Activated CD8-positive, alpha-beta memory T cell treated with anti-CD3 and anti-CD28 coated beads, Interleukin-2, amount 10 ng/mL, durations not matched to agents 7 days and 5 days (primary cell): ENCODE measurements at places on chromosomes 7 and 10. TPM values are rescaled to one million over a fixed set of nuclear protein-coding genes. Genes with fewer than 3 reads are reported as not detected.

- no peaks in the 10 kb centered on the region for H3K36me3 ChIP-seq
- no peaks in the 10 kb centered on the region for H3K4me1 ChIP-seq
- H3K27me3 ChIP-seq: no peaks in the 10 kb centered on the region
- DNase-seq: no peak
- no peak overlapping the region for H3K27ac ChIP-seq
Measured at GRCh38 chr7:88321694-88322093, 15.0 kb upstream of the STEAP4 start.

Gene AKR1C8
- total RNA-seq: 0.14 TPM

- H3K4me1 ChIP-seq: peaks cover 20% of the 10 kb centered on the region
- H3K4me3 ChIP-seq: no peak overlapping the region
- H3K27me3 ChIP-seq: no peaks in the 10 kb centered on the region
- no peak for DNase-seq
Measured at GRCh38 chr7:75992083-75992755, 2.2 kb downstream of the TMEM120A start.

Gene HOXA1
- total RNA-seq: 0.76 TPM

Gene ARHGEF5
- total RNA-seq: 7.4 TPM

- no peak overlapping the region for H3K4me3 ChIP-seq
- H3K4me1 ChIP-seq: no peaks in the 10 kb centered on the region
- H3K36me3 ChIP-seq: no peaks in the 10 kb centered on the region
- no peak overlapping the region for H3K27ac ChIP-seq
Measured at GRCh38 chr10:128642023-128642422, 515.8 kb upstream of the MKI67 start.

Gene HOXA3
- total RNA-seq: not detected

- H3K27ac ChIP-seq: no peak overlapping the region
- H3K4me3 ChIP-seq: no peak overlapping the region
- H3K27me3 ChIP-seq: peaks cover 22% of the 10 kb centered on the region
- H3K36me3 ChIP-seq: peaks cover 1% of the 10 kb centered on the region
- no peak for DNase-seq
Measured at GRCh38 chr7:95389516-95389915, 6.7 kb downstream of the PON3 start.

Gene MRLN
- not detected for total RNA-seq

Gene DNAJB6
- total RNA-seq: 82.0 TPM

Gene CPXM2
- total RNA-seq: not detected

GRCh38 chr7:117791877-117792780 is 81.1 kb downstream of the CTTNBP2 start:
- no peak overlapping the region for H3K4me3 ChIP-seq
- H3K36me3 ChIP-seq: no peaks in the 10 kb centered on the region
- H3K27me3 ChIP-seq: no peaks in the 10 kb centered on the region
- H3K27ac ChIP-seq: no peak overlapping the region

Gene TBX20
- not detected for total RNA-seq

DNA sequence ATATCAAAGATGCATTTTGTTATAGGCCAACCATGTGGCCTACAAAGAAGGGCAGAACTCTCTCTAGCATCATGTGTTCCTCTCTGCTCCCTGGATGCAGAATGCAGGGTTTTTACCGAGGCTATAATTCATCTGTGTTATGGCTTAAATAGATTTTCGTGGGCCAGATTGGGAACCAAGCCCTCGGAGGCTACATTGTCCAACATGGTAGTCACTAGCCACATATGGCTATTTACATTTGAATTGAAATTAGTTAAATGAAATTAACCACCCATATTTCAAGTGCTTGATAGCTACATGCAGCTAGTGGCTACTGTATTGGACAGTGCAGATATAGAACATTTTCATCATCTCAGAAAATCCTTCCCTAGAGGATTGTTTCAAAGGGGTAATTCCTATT is 2.8 kb downstream of the PLCE1 start:
- peaks cover 2% of the 10 kb centered on the region for H3K4me1 ChIP-seq
- DNase-seq: no peak
- H3K4me3 ChIP-seq: no peak overlapping the region
- H3K36me3 ChIP-seq: peaks cover 4% of the 10 kb centered on the region
- H3K27me3 ChIP-seq: peaks cover 54% of the 10 kb centered on the region
- H3K27ac ChIP-seq: no peak overlapping the region

DNA sequence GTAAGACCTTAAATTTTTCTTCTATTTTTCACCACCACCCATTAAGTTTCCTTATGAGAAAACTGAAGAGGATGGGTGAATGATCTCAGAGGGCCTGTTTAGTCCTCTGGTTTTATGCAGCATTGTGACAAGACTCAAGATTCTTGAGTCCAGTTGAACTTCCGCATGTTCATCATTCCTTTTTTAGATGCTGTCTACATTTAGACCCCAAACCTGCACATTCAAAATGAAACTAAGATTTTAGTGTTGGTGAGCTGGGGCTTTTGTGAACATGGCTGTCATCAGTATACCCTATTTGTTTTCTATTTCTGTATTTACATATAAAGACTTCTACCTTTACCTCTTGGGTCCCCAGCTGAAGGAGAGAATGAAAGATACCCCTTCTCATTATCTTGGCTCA is 31.1 kb downstream of the NET1 start:
- DNase-seq: no peak
- no peaks in the 10 kb centered on the region for H3K27me3 ChIP-seq
- H3K4me1 ChIP-seq: peaks cover 56% of the 10 kb centered on the region
- H3K4me3 ChIP-seq: peak overlapping the region; percentile 13
- peak overlapping the region; percentile 75 for H3K27ac ChIP-seq
- H3K36me3 ChIP-seq: peaks cover 15% of the 10 kb centered on the region

- H3K4me3 ChIP-seq: no peak overlapping the region
- DNase-seq: no peak
- H3K27me3 ChIP-seq: peaks cover 5% of the 10 kb centered on the region
- H3K4me1 ChIP-seq: no peaks in the 10 kb centered on the region
- peaks cover 2% of the 10 kb centered on the region for H3K36me3 ChIP-seq
Measured at GRCh38 chr7:43248961-43249822, 136.7 kb downstream of the HECW1 start.

Gene SLC16A12
- total RNA-seq: not detected

Gene TFEC
- 1.2 TPM for total RNA-seq

DNA sequence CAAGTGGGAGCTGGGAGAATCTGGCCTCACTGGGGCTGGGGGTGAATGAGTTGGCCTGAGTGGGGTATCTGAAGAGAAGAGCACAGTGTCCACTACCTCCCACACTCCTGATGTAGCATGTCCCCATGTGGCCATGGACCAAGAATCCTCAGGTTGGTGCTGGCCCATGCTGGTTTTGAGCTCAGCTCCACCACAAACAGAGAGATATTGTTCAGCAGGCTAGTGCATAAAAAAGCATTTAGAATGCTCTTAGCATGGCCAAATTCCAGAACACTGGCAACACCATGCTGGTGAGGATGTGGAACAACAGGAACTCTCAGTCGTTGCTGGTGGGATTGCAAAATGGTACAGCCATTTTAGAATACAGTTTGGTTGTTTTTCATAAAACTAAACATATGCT is 61.4 kb downstream of the FRMPD2 start:
- no peak overlapping the region for H3K4me3 ChIP-seq
- peaks cover 13% of the 10 kb centered on the region for H3K27me3 ChIP-seq
- no peak overlapping the region for H3K27ac ChIP-seq
- no peaks in the 10 kb centered on the region for H3K4me1 ChIP-seq
- no peaks in the 10 kb centered on the region for H3K36me3 ChIP-seq

DNA sequence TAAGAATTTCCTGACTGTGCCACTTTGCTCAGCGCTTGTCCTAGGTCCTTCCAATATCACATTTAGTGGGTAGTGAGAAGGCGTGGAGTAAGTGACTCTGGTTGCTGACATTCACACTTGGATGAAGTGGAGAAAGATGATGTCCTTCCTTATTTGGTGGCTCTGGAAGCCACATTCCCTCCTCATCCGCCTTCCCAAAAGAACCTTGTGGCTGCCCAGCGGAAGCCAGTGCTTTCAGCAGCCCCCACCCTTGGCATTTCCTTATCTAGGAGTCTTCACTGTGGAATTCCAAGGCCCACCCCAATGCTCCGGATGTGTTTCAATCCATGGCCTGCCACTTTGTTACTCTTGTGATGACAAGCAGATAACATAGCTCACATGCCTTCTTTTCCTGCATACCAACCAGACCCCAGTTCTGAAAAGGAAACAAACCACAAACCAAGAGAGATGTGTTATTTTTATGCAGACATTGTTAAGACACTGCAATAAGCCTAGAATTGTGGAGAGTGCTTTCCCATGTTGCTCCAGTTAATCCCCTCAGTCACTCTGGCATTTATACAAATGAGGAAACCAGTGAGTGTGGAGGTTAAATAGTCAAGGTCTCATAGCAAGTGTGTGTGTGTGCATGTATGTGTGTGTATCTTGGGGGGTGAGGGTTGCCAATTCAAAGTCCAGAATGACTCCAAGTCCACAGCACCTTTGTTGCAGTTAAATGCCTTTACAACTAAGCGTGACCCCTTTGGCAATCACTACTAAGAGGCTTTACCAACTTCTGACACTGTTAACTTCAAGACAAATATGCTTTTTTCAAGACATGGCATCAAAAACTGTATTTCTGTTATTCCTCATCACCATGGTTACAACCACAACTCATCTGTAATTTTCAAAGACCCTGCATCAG is 10.3 kb upstream of the ANKRD1 start:
- no peaks in the 10 kb centered on the region for H3K36me3 ChIP-seq
- peaks cover 51% of the 10 kb centered on the region for H3K27me3 ChIP-seq
- no peak overlapping the region for H3K4me3 ChIP-seq
- DNase-seq: no peak
- no peak overlapping the region for H3K27ac ChIP-seq

DNA sequence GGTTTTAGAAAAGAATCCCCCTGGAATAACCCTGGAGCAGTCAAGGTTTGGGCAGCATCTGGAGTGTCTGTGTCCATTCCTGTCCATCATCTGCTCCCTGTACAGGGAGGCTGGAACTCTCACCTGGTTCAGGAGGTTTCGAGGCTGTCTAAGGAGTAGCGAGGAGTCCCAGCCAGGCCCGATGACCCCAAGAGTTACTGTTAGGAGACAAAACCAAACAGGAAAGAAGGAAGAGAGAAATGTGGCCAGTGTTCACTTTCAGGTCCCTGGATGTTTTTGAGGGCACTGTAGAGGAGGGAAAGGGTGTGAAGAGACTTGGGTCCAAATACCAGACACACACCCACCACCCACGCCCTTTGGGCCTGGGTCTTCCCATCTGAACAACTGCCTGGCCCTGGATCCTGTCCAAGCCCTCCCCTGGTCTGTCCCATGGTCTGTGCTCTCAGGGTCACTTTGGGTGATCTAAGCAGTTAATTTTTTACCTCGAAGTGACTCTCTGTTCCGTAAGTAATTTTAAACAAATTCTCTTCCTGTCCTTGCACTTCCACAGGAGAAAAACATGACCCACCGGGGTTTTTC is 117.1 kb downstream of the ZMIZ1 start:
- H3K36me3 ChIP-seq: no peaks in the 10 kb centered on the region
- H3K4me1 ChIP-seq: no peaks in the 10 kb centered on the region
- no peaks in the 10 kb centered on the region for H3K27me3 ChIP-seq
- no peak overlapping the region for H3K27ac ChIP-seq
- no peak overlapping the region for H3K4me3 ChIP-seq
- DNase-seq: no peak

Gene HECW1
- total RNA-seq: not detected

Gene GRM3
- total RNA-seq: not detected

GRCh38 chr10:78194539-78195402 is 161.1 kb downstream of the RPS24 start:
- DNase-seq: no peak
- H3K36me3 ChIP-seq: no peaks in the 10 kb centered on the region
- no peaks in the 10 kb centered on the region for H3K27me3 ChIP-seq
- no peak overlapping the region for H3K4me3 ChIP-seq

Gene NEUROD6
- total RNA-seq: not detected

DNA sequence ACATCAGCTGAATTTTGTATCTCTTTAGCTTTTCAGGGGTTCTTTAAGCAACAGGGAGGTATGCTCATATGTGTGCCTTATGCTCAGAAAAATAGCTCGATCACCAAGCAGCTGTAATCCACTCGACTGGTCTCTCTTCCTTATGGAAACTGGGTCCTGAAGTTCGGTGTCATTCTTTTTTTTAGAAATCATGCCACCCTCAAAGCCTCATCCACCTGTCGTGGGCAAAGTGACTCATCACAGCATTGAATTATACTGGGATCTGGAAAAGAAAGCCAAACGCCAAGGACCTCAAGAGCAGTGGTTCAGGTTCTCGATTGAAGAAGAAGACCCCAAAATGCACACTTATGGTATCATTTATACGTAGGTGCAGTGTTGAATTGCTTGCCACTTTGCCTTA is 83.6 kb downstream of the FANK1 start:
- no peak for DNase-seq
- H3K27ac ChIP-seq: no peak overlapping the region
- H3K4me1 ChIP-seq: no peaks in the 10 kb centered on the region
- H3K36me3 ChIP-seq: no peaks in the 10 kb centered on the region

- H3K36me3 ChIP-seq: no peaks in the 10 kb centered on the region
- H3K27ac ChIP-seq: no peak overlapping the region
- peaks cover 7% of the 10 kb centered on the region for H3K27me3 ChIP-seq
- no peak for DNase-seq
Measured at GRCh38 chr10:132974886-132975830, 32.8 kb upstream of the CFAP46 start.

DNA sequence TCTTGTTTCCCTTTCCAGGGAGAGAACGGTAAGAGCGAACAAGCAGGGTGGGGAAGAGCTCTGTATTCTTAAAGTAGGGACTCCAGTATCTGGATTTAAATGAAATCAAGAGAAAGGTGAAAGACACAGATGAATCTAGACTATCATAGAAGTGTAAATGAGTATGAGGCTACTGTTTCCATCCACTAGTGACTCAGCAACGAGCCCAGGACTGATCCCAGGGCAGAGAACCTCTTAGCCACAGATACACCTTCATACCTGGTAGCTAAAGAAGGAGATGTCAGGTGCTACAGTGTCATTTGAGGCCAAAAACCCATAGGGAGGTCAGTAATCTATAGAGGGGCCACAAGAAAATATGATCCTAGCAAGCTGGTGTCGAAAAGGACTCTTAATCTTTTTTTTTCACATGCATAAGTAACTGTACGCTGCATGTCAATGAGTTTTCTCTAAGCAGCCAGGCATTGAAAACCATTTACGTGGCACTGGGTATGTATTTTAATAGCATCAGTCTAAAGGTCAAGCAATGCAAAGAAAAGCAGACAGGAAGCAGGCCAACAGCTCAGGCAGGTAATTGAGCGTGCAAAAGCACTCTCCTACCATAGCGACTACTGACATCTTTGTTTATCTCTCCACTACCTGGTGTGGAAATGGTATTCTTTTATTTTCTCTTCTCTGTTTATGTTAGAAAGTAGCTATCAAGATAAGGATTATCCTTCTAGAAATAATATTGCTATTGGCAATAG is 91.5 kb upstream of the EGR2 start:
- peaks cover 2% of the 10 kb centered on the region for H3K36me3 ChIP-seq
- DNase-seq: no peak
- H3K4me1 ChIP-seq: no peaks in the 10 kb centered on the region
- no peak overlapping the region for H3K4me3 ChIP-seq

GRCh38 chr7:100544386-100544785 is 5.4 kb downstream of the AGFG2 start:
- no peak for DNase-seq
- H3K27ac ChIP-seq: peak overlapping the region; percentile 95
- H3K27me3 ChIP-seq: no peaks in the 10 kb centered on the region
- peaks cover 93% of the 10 kb centered on the region for H3K4me1 ChIP-seq
- peak overlapping the region; percentile 99 for H3K4me3 ChIP-seq
- H3K36me3 ChIP-seq: peaks cover 15% of the 10 kb centered on the region

GRCh38 chr10:7389346-7389745 is 21.5 kb downstream of the SFMBT2 start:
- H3K4me3 ChIP-seq: no peak overlapping the region
- no peaks in the 10 kb centered on the region for H3K27me3 ChIP-seq
- no peak for DNase-seq
- peak overlapping the region; percentile 22 for H3K27ac ChIP-seq

- no peak overlapping the region for H3K27ac ChIP-seq
- DNase-seq: no peak
- no peak overlapping the region for H3K4me3 ChIP-seq
- H3K27me3 ChIP-seq: peaks cover 5% of the 10 kb centered on the region
- H3K36me3 ChIP-seq: peaks cover 12% of the 10 kb centered on the region
- peaks cover 12% of the 10 kb centered on the region for H3K4me1 ChIP-seq
Measured at GRCh38 chr7:106312906-106313305, 28.1 kb upstream of the NAMPT start.

Gene NUPR2
- total RNA-seq: not detected
